Smooth muscle cell of the coronary artery (primary cell): ENCODE measurements at places on chromosomes 2 and 18. TPM values are rescaled to one million over a fixed set of nuclear protein-coding genes. Genes with fewer than 3 reads are reported as not detected.

The CDCA7 gene
- 0.23 and 0.98 TPM in 2 replicates for total RNA-seq

The DES gene
- total RNA-seq: 0.15 and 11.8 TPM in 2 replicates

The TTN gene
- total RNA-seq: 0.12 and 0.38 TPM in 2 replicates

The TRAPPC8 gene
- 32.2 and 35.1 TPM in 2 replicates for total RNA-seq

The CROCC2 gene
- 0.12 TPM in 1 of 2 replicates, not detected in the other for total RNA-seq

The IL1R2 gene
- 1.1 and 5.9 TPM in 2 replicates for total RNA-seq

The SLC4A5 gene
- 0.08 TPM in 1 of 2 replicates, not detected in the other for total RNA-seq

The CYP20A1 gene
- 20.8 and 26.9 TPM in 2 replicates for total RNA-seq

The LAMA3 gene
- total RNA-seq: 0.60 and 17.4 TPM in 2 replicates

The STK16 gene
- total RNA-seq: 27.1 and 49.1 TPM in 2 replicates

The DIPK1C gene
- total RNA-seq: not detected in 2 replicates

The TRIB2 gene
- 35.1 and 58.1 TPM in 2 replicates for total RNA-seq

The KDSR gene
- total RNA-seq: 17.8 and 44.1 TPM in 2 replicates

The PLEKHH2 gene
- 0.60 and 2.1 TPM in 2 replicates for total RNA-seq

The SERPINB4 gene
- total RNA-seq: 3.7 TPM in 1 of 2 replicates, not detected in the other

The TNS1 gene
- 64.1 and 103 TPM in 2 replicates for total RNA-seq
